CD4-positive, alpha-beta T cell treated with Interleukin-21 for 1 hour (primary cell): ENCODE measurements at places on chromosomes 1 and 21.
A peak's percentile ranks its signal among the peaks of the same experiment; 100 is the strongest.

- no peak for DNase-seq
These were observed 221.6 kb upstream of the POU3F1 start for GRCh38 chr1:38268226-38268625.

DNA sequence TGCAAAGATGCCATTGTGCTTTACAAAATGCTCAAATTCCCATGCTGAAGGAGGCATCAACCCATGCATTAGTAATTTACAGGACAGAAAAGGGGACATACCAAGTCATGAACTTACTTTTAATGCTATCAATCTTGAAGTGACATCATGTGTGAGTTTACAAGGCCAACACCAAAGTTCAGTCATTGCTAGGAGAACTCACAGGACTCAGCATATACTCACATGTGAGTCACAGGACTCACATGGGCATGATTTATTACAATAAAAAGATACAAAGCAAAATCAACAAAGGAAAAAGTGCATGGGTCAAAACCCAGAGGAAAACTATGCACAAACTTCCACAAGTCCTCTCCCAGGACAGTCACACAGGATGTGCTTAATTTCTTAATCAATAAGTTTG, 1656.0 kb downstream of the MRPL39 start:
- no peak for DNase-seq

- DNase-seq = no peak
These were observed 111.4 kb upstream of the VANGL1 start for GRCh38 chr1:115530407-115530806.

GRCh38 chr1:206470692-206471414, 577 bp downstream of the IKBKE start:
- peak; percentile 45 for DNase-seq

DNA sequence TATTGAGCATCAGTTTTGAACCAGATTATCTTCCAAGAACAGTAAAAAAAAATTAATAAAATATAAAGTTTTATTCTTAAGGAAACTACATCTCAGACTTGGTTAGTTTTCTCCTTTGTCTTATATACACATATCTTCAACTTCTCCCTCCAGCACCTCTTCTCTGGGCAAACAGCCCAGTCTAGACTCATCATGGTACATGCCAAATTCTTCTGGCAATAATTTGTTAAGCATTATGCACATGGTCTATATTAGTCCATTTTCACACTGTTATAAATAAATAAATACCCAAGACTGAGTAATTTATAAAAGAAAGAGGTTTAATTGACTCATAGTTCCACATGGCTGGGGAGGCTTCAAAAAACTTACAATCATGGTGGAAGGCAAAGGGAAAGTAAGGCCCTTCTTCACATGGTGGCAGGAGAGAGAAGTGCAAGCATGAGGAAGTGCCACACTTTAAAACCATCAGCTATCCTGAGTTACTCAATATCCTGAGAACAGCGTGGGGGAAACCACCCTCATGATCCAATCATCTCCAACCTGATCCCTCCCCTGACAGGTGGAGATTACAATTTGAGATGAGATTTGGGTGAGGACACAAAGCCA, 108.7 kb upstream of the RNPC3 start:
- DNase-seq = no peak
